ENCODE measurements at places on chromosomes 12 and 14. TPM values are rescaled to one million over a fixed set of nuclear protein-coding genes. Genes with fewer than 3 reads are reported as not detected.

DNA sequence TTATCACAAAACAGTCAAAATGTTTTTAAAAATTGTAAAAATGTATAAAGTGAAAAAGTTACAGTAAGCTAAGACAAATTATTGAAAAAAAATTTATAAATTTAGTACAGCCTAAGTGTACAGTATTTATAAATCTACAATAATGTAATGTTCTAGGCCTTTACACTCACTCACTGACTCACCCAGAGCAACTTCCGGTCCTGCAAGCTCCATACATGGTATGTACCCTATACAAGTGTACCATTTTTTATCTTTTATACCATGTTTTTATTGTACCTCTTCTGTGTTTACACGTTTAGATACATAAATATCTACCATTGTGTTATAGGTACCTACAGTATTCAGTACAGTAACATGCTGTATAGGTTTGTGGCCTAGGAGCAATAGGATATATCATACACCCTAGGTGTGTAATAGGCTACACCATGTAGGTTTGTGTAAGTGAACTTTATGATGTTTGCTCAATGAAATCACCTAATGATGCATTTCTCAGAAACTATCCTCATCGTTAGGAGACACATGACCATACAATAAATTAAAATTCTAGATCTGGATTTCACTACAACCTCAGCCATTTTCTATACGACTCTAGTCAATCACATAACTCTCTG is 66.8 kb downstream of the TXNDC16 start:
- DNase-seq: peak; percentile 2

Gene MYF5
- not detected for total RNA-seq

Gene RHNO1
- total RNA-seq: 36.4 TPM

Gene OR6C2
- total RNA-seq: not detected

DNA sequence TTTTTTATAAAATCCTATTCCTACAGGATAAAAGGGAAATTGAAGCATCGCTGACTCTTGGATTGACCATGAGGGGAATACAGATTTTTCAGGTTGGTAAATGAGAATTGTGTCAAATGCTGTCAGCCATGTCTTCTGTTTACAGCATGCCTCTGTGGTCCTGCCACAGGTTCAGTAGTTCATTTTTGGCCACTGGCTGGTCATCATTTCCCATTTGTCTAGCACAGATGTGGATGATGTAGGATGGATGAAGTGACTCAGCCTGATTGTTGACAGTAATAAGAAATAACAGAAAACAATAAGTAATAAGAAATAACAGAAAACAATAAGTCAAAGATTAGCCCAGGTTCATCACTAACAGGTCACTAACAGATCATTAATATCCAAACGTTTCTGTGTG is 59.8 kb downstream of the FRMD6 start:
- DNase-seq: peak; percentile 61

Gene TCL1B
- total RNA-seq: not detected

Gene CLMN
- total RNA-seq: under 0.01 TPM

Gene DCD
- not detected for total RNA-seq

Gene CCDC38
- not detected for total RNA-seq

GRCh38 chr12:92762773-92763172 is 60.0 kb downstream of the PLEKHG7 start:
- DNase-seq: no peak

- peak; percentile 82 for DNase-seq
These were observed 80.5 kb upstream of the PCED1B start for GRCh38 chr12:46998811-46999368.

- no peak for DNase-seq
These were observed 50.0 kb upstream of the PRICKLE1 start for GRCh38 chr12:42639556-42639955.

DNA sequence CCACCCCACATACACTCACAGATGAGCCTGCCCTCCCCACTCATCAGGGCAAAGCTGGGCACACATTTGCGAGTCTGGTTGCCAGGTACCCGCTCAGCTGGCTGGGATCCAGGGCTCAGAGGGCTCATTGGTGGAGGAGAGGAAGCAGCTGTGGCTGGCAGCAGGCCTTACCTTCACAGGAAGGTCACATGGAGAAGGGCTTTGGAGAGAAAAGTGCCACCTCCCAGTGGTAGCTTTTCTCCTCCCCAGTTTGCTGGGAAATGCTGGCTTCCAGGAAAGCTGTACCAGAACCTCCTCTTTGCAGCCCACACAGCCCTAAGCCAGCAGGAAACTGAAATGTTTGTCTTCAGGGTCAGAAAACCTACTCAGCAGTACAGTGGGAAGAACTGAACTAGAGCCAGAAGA is 55.6 kb downstream of the LGMN start:
- DNase-seq: peak; percentile 29

Gene HOMEZ
- total RNA-seq: 7.7 TPM

Gene TRIM9
- total RNA-seq: under 0.01 TPM

Gene LIN7A
- 23.9 TPM for total RNA-seq

Gene DPY19L2
- 0.90 TPM for total RNA-seq

Gene KRT3
- not detected for total RNA-seq

- no peak for DNase-seq
These were observed 22.0 kb upstream of the TSPAN9 start for GRCh38 chr12:3055026-3055703.

Gene FGD4
- 10.3 TPM for total RNA-seq

Gene ANO4
- 10.2 TPM for total RNA-seq

DNA sequence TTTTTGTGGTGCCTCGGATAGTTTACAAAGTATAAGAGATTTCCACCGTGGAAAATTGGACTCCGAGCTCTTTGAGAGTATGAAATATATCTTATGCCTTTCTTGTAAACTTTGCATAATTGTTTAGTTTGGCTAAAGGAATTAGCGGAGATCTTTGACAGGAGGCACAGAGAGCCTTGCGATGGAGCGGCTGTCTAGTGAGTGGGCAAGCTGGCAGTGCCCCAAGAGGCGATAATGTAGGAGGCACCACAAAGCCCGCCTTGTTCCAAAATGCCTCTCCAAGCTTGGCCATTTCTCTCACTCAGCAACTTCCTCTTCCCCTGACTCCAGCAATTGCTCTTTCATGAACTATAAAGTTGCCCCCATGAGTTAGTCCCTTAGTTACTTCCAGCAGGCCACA is 270.1 kb upstream of the PRICKLE1 start:
- DNase-seq: peak; percentile 8

GRCh38 chr12:45914090-45914489 is 76.3 kb downstream of the SCAF11 start:
- DNase-seq: peak; percentile 91

DNA sequence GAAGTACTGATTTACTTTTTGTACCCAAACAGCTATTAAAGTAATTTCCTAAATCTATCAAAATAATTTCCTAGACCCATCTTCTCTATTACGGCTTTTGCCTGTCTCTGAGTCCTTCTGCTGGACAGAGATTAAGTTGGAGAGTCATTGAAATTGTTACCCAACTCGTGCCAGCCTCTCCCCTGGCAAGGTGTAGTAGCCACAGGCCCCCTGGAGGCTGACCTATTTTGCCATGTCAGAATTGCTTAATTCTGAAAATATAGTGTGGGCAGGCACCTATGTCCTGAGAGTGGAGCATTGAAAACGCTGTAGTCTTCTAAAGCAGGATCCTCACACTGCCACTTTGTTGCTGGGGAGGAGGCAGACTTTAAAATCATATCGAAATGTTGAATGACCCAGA is 308.2 kb downstream of the GLT1D1 start:
- DNase-seq: no peak

- DNase-seq: no peak
These were observed 4.7 kb downstream of the LRP1-AS start for GRCh38 chr12:57142727-57143126.

DNA sequence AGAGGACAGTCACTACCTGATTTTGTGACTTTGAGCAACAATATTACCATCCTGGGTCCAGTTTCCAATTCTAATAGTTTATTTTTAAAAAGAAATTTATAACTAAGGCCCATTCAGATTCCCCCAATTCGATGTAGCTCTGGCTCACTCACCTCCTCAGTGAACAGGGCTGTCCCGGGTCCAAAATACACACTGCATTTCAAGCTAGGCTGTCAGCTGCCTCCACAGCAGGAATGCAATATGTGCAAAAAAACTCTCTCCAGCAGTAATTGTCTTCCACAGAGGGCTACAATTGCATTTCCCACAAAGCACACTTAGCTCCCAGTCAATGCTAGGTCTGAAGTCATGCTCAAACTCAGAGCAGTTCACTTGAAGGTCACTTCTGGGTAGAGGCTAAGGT is 39.3 kb upstream of the ZNF641 start:
- no peak for DNase-seq

- no peak for DNase-seq
These were observed 61.2 kb downstream of the FBXL14 start for GRCh38 chr12:1533205-1533601.

DNA sequence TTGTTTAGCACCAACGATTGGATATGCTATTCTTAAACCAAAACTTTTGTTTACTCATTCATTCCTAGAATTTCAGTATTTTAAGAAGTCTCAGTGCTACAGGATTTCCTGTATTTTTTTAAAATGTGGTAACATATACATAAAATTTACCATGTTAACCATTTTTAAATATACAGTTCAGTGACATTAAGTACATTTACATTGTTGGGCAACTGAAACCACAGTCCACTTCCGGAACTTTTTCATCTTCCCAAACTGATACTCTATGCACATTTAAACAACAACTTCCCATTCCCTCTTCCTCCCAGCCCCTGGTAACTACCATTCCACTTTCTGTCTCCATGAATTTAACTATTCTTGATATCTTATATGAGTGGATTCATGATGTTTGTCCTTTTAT is 30.3 kb downstream of the PDE3A start:
- DNase-seq: no peak

- DNase-seq: peak; percentile 89
These were observed 1.0 kb upstream of the CDK17 start for GRCh38 chr12:96401076-96401871.

Gene SMIM41
- not detected for total RNA-seq

Gene VWF
- total RNA-seq: under 0.01 TPM

Gene MIP
- total RNA-seq: not detected

Gene TAS2R31
- total RNA-seq: 4.3 TPM

DNA sequence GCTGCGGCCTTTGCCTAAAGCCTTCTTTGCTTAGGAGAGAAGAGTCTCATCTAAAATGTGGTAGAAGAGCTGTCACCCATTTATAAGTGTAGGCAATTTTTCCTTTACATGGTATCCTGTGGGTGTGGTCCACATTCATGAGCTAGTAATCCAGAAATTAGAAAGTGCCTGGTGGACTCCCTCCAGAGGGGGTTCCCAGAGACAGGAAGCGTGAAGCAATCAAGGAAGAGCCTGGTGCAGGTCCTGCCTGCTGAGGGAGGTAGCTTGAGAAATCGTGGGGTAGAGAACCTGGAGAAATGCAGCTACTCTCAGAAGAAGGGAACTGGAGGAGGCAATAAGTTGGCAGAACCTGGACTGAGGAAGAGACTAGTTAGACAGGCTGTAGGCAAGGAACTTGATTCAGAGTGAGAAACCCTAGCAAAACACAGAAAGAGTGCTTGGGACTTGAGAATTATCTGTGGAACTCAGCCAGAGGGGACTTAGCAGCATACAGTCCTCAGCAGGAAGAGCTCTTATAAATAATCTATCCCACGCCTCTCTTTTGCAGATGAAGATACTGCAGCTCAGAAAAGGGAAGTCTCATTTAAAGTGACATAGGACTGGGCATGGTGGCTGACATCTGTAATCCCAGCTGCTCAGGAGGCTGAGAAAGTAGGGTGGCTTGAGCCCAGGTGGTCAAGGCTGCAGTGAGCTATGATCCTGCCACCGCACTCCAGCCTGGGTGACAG is 182.4 kb upstream of the CCND2 start:
- no peak for DNase-seq

Gene NANOG
- total RNA-seq: not detected

- DNase-seq: no peak
These were observed 11.9 kb upstream of the BCL7A start for GRCh38 chr12:122009741-122010140.

Gene KRT5
- not detected for total RNA-seq

Gene WIF1
- not detected for total RNA-seq

DNA sequence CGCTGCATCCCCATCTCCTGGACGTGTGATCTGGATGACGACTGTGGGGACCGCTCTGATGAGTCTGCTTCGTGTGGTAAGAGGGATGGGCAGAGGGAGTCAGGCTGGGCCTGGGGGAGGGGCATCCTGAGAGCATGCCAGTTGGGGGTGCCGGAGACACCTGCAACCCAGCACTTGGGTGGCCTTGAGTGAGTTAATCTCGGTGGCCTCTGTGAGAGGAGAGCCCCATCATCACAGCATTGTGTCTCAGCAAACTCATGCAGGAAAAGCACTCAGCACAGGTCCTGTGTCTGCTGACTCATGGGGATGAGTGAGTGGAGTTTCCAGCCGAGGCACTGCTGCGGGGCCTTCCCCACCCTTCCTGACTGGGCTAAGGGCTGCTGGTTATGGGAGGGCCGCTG is 19.6 kb upstream of the LRP1-AS start:
- DNase-seq: peak; percentile 90
